ENCODE measurements at places on chromosomes 5 and 9.

DNA sequence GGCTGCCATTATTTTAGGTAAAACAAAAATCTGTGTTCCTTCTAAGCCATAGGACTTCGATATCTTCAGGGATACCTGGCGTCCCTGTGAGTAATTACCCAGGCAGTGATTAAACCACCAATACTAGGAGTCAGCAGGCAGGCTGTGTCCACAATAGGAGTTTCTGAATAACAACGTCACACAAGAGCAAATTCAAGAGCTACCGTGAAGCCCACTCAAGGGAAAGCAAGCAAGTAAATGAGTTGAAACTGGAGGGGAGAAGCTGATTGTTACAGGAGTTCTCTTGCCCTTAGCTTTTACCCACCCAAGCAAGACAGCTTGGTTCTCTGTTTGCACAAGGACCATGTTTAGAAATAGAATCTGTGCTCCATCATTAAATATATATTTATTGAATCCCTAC is 50.8 kb downstream of the SEMA5A start:
- DNase-seq = no peak
- no peaks in the 10 kb centered on the region for H3K27me3 ChIP-seq
- H3K4me3 ChIP-seq = no peak overlapping the region
- no peaks in the 10 kb centered on the region for H3K36me3 ChIP-seq
- no peaks in the 10 kb centered on the region for H3K4me1 ChIP-seq

DNA sequence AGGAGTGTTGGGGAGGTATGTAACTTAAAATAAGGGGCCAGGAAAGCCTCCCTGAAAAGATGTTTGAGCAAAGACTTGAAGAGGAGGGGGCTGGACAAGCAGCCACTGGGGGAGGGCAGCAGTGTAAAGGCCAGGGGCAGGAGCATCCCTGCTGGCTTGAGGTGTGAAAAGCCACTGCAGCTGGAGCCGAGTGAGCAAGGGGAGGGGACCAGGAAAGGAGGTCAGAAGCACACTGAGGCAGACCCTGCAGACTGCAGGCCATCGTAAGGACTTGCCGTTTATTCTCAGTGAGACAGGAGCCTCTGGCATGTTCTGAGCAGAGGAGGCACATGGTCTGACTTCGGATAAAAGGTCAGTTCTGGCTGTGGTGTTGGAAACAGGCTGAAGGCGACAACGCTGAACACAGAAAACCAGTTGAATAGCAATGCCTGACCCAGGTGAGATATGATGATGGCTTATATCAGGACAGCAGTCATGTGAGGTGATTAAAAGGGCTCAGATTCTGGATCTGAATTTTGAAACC is 10.2 kb upstream of the ERGIC1 start:
- DNase-seq = peak; percentile 36
- H3K27me3 ChIP-seq = no peaks in the 10 kb centered on the region
- H3K4me1 ChIP-seq = no peaks in the 10 kb centered on the region
- H3K27ac ChIP-seq = no peak overlapping the region
- H3K4me3 ChIP-seq = no peak overlapping the region
- H3K36me3 ChIP-seq = no peaks in the 10 kb centered on the region

- H3K27ac ChIP-seq = no peak overlapping the region
- no peak for DNase-seq
- no peaks in the 10 kb centered on the region for H3K4me1 ChIP-seq
- no peaks in the 10 kb centered on the region for H3K36me3 ChIP-seq
- H3K27me3 ChIP-seq = no peaks in the 10 kb centered on the region
Measured at GRCh38 chr5:98096155-98096554, 677.3 kb upstream of the RGMB start.

GRCh38 chr5:176700239-176700847 is 53.1 kb downstream of the TSPAN17 start:
- DNase-seq = no peak
- no peaks in the 10 kb centered on the region for H3K36me3 ChIP-seq
- no peak overlapping the region for H3K27ac ChIP-seq
- no peaks in the 10 kb centered on the region for H3K4me1 ChIP-seq

DNA sequence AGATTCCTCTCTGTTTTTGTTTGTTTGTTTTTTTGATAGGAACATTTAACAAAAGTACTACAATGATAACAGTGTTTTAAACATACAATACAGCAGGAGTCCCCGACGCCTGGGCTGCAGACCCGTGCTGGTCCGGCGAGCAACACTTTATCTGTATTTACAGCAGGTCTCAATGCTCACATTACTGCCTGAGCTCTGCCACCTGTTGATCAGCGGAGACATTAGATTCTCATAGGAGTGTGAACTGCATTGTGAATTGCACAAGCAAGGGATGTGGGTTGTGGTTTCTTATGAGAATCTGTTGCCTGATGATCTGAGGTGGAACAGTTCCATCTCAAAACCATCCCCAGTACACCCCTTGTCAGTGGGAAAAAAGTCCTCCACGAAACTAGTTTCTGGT is 1068.5 kb upstream of the CDH10 start:
- no peaks in the 10 kb centered on the region for H3K36me3 ChIP-seq
- H3K4me3 ChIP-seq = no peak overlapping the region
- H3K4me1 ChIP-seq = no peaks in the 10 kb centered on the region
- no peak overlapping the region for H3K27ac ChIP-seq
- DNase-seq = no peak

DNA sequence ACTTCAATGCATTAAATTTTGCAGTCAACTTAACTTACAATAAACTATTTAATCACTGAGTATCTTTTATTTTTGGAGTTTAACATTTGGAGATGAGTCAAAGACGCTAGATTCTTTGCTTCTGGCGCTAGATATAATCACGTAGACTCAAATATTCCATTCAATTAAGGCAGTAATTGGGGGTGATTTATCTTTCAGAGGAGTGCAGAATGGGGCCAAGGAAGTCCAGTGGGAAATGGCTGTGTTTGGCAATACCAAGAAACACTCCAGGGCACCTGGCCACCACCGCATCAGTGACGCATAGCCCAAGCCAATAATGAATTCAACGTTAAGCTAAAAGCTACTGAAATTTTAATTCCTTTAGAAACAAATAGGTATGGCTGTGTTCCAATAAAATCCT is 81.2 kb downstream of the PHAX start:
- H3K4me3 ChIP-seq = no peak overlapping the region
- H3K27ac ChIP-seq = no peak overlapping the region
- H3K27me3 ChIP-seq = no peaks in the 10 kb centered on the region
- H3K36me3 ChIP-seq = no peaks in the 10 kb centered on the region
- DNase-seq = peak; percentile 49
